Prostate gland (tissue), 2 donors: ENCODE measurements at places on chromosomes 12 and 14. TPM values are rescaled to one million over a fixed set of nuclear protein-coding genes. Genes with fewer than 3 reads are reported as not detected.
A peak's percentile ranks its signal among the peaks of the same experiment; 100 is the strongest.

The KRT71 gene
- not detected for total RNA-seq

- peak; percentile 30 for DNase-seq
These were observed 15.1 kb upstream of the GRIP1 start for GRCh38 chr12:66693901-66694513.

DNA sequence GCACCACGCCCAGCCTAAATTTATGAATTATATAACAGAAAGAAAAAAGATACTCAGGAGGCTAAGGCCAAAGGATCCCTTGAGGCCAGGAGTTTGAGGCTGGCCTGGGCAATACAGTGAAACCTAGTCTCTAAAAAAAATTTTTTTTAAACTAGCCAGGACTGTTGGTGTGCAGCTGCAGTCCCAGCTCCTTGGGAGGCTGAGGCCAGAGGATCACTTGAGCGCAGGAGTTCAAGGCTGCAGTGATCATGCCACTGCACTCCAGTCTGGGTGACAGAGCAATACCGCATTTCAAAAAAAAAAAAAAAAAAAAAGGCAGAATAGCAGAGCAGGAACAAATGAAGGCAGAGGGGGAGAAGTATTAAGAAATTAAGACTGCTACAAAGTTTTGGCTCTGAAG is 2.6 kb upstream of the PSMA6 start:
- no peak for DNase-seq

The CCDC38 gene
- total RNA-seq: 0.14 TPM

DNA sequence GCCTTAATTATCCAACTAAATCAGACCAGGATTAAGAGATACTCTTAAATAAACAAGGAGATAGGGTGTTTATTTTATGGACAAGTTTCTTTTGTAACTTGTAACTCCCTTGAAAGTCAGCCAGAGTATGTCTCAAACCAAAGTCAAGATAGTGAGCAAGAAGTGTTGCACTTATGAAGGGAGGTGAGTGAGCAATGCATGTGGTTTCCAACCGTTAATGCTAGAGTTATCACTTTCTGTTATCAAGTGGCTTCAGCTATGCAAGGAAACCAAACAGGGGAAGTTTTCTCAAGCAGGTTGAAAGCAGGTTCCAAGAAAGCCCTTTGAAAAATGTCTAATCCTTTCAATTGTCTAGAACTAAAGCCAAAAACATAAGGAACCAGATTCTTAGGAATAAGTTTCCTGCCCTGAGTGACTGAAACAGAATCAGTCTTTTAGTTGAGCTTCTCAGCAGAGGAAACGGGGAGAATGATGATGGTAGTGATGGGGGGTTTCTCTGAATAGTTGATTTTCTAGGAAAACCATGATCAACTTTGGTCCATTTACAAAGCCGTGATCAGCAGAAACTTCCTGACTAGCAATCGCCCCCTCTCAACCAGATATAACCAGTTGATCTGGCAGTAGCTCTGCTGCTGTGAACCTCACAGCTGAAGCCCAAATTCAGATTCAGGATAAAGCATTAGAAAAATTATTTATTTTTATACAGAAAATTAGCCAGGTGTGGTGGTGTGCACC is 128.4 kb downstream of the DAD1 start:
- DNase-seq: no peak

DNA sequence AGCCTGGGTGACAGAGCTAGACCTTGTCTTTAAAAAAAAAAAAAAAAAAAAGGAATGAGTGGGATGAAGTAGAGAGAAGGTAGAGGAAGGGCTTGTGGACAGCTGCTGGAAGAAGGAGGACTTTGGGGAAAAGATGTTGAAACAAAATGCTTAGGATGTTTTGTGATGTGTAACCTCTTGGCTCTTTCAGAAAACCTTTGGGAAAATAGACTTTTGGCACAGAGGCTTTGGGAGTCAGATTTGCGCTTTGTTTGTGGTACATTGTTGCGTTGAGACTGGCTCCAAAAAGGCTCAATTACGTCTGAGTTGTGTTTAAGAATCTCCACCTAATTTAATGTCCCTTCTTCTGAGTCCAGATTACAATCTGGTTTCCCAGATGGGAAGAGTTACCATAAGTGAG is 32.9 kb upstream of the SPTLC2 start:
- no peak for DNase-seq

The LRTM2 gene
- total RNA-seq: not detected

The LRP1-AS gene
- not detected for total RNA-seq

The SOS2 gene
- total RNA-seq: 41.4 TPM

GRCh38 chr12:32549675-32550079 is 129.4 kb upstream of the DNM1L start:
- no peak for DNase-seq

DNA sequence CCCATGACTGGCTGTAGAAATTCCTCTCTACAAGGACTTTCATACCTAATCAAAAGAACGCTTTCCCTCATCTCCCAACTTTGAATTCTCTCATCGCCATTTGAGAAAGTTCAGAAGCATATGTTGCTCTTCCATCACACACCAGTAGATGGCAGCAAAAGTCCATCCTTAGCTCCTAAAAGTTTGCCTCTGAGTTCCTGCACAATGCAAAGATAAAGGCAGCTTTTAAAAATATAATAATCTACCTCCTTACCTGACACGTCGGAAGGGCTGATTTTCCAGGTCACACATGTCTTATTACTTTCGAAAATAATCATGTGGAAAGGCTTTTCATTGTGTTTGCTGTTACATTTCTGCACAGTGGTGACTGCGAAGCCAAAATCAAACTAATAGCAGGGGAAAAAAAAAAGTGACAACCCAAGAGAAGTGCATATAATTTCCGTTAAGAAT is 456.7 kb upstream of the SEL1L start:
- DNase-seq: peak; percentile 51

The OR4K2 gene
- total RNA-seq: not detected

The VDR gene
- 4.3 TPM for total RNA-seq

DNA sequence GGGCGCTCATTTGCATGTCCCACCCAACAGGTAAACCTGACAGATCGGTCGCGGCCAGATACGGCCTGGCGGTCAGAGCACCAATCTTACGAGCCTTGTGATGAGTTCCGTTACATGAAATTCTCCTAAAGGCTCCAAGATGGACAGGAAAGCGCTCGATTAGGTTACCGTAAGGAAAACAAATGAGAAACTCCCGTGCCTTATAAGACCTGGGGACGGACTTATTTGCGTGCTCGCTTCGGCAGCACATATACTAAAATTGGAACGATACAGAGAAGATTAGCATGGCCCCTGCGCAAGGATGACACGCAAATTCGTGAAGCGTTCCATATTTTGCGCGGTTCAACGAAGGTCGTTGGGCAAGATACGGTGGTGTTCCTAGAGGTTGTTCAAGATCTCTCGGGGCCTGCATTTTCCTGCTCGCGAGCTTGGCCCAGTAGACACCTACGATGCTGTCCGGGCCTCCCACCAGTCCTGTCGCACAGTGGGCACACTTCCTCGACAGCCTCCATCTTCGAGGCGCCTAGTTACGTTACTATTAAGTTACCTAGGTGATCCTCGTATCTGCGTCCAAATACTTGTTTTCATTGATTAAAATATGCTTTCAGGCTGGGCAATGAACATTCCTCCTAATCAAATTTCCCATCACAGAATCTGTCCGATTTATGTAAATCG is at the start of gene RNU6-7:
Gene RNU6-7 (plus strand): TSS at position 230 of the 675 bp plus-strand sequence.
- DNase-seq: no peak

The TSPAN19 gene
- not detected for total RNA-seq

DNA sequence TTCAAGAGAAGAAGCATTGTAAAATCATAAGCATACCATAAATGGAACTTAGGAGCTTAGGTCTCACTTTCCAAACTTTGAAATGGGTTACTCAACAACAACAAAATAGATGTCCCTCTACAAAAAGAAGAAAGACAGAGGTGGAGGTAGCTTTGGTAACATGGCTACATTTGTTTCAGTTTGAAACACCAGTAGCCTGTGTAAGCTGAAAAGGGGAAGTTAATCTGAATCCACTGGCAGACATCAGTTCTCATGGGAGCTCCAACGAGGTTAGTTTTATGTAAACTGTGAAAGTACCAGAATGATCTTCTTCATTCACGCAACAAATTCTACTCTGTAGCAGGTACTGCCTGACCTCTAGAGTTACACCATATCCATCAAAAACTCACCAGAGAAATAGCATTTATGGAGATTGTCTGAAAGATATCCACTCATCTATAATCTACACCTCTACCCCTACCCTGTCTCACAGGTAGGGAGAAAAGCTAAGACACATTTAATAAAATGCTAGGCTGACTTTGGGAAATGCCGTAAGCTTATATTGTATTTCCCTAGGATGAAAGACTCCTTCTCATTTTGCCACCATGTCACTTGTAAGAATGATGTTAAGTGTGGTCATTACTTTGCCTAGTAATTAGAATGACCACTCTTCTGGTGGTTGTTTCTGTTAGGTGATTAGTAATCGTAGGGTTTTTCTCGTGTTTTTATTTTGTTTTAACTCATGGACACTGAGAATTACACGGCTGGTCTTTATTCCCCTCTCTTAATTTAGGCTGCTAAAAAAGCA is 224.1 kb downstream of the ASCL1 start:
- no peak for DNase-seq

GRCh38 chr12:114477989-114478395 is 72.0 kb upstream of the TBX5 start:
- no peak for DNase-seq

DNA sequence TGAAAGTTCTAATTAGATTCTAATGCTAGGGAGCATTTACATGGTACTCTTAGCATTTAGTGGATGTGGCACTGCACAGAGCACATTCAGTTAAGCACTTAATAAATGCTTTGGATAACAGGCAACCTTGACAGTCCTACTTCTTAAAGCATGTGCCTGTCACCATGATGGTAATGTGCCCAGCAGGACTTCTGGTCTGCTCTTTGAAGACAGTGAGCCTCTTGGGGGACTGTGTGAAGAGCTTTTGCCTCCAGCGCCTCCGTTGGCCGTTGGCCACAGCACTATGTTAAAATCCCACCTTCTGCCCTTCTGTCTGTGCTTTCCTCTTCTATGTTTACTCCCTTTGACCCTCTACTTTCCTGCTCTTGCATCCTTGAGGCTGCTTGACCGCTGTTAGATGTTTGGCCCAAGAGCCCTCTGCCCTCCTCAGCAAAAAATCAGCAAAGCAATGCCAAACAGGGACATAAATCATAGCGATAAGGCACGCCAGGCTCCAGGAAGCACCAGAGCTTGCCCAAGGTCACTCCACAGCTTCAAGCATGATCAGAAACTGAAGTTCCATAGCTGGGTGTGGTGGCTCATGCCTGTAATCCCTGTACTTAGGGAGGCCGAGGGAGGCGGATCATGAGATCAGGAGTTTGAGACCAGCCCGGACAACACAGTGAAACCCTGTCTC is 8.3 kb downstream of the CDKL1 start:
- no peak for DNase-seq

DNA sequence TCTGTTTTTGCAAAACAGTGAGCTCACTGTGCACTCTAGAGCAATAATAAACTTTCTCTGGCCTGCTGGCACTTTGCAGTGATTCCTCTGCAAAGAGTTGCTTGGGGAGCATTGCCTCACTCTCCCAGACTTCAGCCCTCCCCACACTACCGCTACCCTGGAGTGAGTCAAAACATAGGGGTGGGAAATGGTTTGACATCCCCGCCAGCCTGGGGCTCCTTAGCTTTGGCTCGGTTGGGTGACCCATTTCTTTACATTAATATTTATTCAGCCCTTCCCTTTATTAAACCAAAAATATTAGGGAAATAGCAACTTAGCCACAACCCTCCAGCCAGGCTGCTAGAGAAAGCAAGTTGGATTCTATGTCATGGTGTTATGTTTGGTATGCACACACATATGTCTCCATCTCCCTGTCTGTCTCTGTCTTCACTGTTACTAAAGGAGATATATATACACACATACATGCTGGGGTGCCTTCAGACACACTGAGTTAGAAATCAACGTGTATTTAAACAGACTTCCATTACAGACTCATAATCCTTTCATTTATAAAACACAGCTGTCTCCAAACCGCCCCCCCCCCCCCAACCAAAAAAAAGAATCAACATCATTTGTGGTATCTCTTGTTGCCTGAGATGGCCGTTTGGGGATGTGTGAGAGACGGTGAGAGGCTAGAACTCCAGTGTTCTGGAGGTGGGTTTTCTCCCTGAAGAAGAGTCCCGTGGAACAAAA is 3.4 kb upstream of the IRF2BPL start:
- DNase-seq: no peak

DNA sequence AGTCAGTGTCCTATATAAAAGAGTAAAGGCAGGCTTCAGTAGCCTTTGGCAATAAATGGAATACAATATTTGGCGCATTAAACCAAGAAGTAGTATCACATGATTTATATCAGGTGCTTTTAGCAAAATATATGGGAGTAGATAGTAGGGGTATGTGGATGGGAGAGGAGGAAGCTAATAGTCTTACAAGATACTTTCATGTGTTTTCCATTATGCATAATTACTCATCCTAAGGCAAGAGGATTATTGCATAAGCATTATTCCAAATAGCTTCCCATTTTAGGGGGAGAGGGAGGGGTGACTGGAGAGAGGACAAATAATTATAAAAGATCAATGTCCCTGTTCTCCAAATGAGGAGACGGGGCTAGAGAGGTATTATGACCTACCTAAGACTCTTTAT is 104.3 kb downstream of the DUSP6 start:
- no peak for DNase-seq

- DNase-seq: no peak
These were observed 113.1 kb downstream of the TTC6 start for GRCh38 chr14:37708481-37708880.

DNA sequence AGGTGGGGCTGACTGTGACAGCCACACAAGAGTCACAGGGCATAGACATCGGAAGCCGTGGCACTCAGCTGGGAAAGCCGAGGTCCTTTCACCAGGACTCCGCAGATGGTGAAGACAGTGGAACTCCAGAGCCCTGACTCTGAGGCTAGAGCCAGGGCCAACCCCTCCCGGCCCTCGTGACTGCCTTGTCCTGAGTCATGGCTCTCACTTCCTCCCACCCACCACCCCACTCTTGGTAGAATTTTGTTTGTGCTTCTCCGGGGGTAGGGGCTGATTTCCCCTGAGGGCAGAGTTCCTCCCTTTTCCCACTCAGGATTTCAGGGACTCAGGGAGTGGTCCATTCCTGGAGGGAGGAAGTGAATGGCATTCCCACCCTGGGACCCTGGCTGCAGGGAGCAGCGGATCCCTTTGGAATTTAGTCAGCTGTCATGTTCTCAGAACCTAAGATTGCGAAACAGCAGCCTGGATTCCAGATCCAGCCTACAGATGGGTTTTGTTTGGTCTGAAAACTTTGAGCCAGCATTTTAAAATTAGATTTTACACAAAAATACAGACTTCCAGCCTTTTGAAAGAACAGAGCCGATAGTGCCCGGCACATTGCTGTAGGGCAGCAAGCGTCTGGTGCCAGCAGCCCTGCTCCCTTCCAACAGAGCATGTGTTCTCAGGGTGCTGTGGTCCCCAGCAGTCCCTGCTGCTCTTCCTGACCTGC is 50.7 kb downstream of the TPCN1 start:
- peak; percentile 16 for DNase-seq

- no peak for DNase-seq
These were observed 31.1 kb upstream of the DHRS7 start for GRCh38 chr14:60196291-60196690.

DNA sequence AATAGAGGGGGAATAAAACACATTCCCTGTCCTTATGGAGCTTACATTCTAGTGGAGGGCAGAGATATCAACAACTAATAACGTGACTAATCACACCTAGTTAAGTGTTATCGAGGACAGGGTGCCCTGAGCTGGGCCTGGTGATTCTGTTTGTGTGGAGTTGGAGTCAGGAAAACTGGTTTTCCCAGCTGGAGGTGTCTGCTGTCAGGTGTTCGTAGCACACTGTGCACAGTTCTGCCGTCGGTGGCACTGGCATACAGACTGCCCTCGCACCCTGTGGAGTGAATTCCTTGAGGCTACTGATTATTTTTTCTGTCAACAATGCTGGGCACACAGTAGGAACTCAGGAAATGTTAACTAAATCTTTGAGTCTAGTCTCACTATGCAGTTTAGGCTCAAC is 900 bp upstream of the MTERF2 start:
- peak; percentile 39 for DNase-seq

The TAS2R30 gene
- total RNA-seq: 3.7 TPM

GRCh38 chr12:109459247-109459646 is 17.9 kb downstream of the KCTD10 start:
- no peak for DNase-seq
